Fibroblast of skin of back (primary cell): ENCODE measurements at places on chromosomes 7 and 10.
A peak's percentile ranks its signal among the peaks of the same experiment; 100 is the strongest.

GRCh38 chr7:1749351-1749863 lies 79.3 kb downstream of the ELFN1 start:
- no peak for DNase-seq

- DNase-seq: no peak
These were observed 215.4 kb upstream of the LRGUK start for GRCh38 chr7:133911724-133912123.

GRCh38 chr10:86362129-86362527 lies 4.5 kb downstream of the GRID1 start:
- no peak for DNase-seq

- DNase-seq: no peak
These were observed 17.8 kb downstream of the USP6NL start for GRCh38 chr10:11593612-11594011.

DNA sequence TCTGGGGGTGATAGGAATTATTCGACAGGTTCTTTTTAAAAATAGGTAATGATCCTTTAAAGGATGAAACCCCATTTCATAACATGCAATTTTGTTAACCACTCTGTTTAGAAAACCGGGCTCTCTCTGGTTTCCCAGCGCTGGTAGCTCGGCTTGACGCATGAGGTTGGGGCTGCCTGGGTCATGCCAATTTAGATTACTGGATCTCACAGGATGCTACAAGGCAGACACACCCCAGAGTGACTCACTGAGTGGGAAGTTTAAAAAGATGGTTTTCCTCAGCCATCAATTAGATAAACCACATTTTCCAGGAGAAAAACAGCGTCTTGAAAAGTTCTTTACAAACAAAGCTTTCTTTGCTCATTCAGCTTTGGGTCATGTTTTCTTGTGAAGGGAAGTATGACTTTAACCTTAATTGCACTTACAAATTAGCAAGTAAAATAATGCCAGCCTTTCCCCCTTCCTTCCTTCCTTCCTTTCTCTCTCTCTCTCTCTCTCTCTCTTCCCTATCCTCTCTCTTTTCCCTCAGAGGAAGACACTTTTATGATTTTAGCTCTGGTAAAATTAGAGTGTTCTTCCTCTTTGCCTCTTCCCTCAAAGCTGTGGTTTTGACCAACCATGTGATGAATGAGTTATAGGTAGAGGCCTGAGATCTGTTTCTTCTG lies 99.8 kb downstream of the EPDR1 start:
- DNase-seq: peak; percentile 9

- DNase-seq: no peak
These were observed 727 bp downstream of the RET start for GRCh38 chr10:43077421-43078171.

DNA sequence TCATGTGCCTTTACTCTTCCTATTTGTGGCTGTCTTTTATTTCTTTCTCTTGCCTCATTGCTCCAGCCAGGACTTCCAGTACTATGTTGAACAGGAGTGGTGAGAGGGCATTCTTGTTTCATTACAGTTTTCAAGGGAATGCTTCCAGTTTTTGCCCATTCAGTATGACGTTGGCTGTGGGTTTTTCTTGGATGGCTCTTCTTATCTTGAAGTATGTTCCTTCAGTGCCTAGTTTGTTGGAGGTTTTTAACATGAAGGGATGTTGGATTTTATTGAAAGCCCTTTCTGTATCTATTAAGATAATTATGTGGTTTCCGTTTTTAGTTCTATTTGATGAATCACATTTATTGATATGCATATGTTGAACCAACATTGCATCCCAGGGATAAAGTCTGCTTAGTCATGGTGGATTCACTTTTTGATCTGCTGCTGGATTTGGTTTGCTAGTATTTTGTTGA lies 96.8 kb downstream of the GLCCI1 start:
- DNase-seq: peak; percentile 90

DNA sequence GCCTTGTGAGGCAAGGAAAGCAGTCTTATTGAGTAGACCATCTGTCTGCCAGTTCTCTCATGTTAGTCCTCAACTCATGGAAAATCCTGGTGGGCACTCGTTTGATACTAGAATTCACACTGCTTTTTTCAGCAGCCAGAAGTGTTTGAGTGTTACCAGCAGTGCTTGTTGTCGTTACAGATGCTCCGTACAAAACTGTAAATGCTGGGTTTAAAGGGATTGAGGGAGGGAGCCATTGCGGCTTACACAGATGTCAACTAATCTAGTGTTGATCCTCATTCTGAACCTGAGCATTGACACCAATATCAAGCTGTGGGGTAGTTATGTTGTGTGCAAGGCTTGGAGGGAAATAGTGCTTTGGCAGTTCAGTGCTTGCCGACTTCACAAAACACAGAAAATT lies 348.6 kb downstream of the AUTS2 start:
- no peak for DNase-seq

GRCh38 chr10:97291357-97292096 lies 910 bp downstream of the ARHGAP19 start:
- no peak for DNase-seq

DNA sequence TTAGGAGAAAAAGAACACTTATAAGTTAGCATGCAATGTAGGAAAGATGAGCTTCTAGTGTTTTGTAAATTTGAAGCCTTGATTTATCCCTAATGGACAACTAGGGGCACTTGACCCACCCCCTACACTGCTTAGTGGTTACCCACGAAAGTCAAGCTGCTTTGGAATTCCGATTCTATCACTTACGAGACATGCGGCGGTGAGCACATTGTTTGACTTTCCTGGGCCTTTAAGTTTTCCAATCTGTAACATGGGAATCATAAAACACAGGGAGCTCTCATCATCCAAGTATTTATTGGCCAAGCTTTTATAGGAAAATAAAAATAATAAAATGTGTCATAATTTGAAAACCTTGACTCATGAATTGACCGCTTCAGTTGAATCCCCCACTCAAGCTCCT lies 78.7 kb upstream of the PDK4 start:
- DNase-seq: no peak

DNA sequence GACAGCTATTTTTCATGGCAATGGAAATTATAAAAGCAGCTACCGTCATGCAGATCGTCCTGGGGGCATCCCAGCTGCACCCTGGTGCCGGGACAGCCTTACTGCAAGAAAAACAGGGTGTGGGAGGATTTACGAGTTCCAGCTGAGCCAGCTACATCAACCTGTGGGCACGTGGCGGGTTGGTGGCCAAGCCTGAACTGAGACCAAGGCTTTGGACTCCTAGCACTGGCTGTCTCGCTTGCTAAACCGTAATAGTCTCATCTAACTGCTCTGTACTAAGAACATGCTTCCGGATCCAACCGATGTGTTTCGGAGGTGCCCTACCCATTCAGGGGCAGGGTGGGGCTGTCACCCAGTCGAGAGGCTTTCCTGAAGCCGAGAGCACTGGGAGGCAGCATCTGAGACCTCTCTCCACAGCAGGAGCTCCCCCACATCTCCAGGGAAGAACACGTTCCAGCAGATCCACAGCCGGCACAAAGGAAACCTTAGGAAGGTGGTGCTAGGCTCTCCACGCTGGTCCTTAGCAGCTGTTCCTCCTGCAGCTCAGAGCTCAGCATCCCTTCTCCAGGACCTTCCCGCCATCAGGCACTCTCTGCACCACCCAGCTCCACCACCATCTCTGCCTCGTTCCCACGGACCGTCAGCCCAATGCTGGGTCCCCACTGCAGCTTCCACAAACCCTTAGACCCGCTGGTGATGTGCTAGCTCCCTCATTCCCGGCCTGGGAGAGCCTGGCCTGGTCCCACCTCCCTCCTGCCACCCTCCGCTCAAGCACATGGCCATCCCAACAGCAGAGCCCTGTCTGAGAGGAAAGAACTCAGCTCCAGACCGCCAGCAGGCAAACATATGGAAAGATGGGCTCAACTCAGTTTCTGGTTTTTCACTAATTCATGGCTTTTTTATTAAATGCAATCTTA lies 158.5 kb downstream of the PTPRN2 start:
- DNase-seq: no peak

- peak; percentile 43 for DNase-seq
These were observed 16.9 kb upstream of the PALD1 start for GRCh38 chr10:70461397-70462348.

GRCh38 chr10:3469639-3470020 lies 297.0 kb upstream of the PITRM1 start:
- DNase-seq: peak; percentile 60

- no peak for DNase-seq
These were observed 29.4 kb upstream of the HNRNPH3 start for GRCh38 chr10:68302503-68302823.

DNA sequence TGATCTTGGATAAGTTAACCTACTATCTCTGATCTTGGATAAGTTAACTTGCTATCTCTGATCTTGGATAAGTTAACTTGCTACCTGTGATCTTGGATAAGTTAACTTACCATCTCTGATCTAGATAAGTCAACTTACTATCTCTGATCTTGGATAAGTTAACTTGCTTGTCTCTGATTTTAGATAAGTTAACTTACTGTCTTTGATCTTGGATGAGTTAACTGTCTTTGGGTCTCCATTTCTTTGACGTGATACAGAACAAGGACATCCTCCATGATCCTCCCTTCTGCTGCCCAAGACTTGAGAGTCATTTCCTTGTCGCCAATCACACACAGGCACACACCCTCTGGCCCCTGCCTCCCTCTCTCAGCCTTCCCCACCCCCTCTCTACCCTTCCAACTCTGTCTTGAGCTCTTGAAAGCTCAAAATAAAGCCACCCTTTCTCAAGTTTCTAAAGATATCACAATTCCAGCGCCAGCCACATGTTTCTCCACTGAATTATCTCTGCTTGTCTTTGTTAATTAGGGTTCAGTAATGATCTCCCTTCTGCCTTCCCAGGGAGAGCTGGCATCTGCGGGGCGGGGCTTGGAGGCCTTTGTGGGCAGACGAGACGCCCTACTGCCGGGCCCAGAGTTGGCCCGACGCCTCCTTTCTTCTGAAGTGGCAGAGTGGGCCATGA lies 85.1 kb upstream of the GTF2I start:
- DNase-seq: no peak

GRCh38 chr7:12494687-12495024 lies 75.9 kb upstream of the SCIN start:
- DNase-seq: no peak

GRCh38 chr7:148095066-148095465 lies 495.5 kb upstream of the C7orf33 start:
- no peak for DNase-seq

GRCh38 chr10:86387178-86387794 lies 20.7 kb upstream of the GRID1 start:
- DNase-seq: no peak

- DNase-seq: no peak
These were observed 162.8 kb downstream of the CYP26A1 start for GRCh38 chr10:93236393-93237040.

DNA sequence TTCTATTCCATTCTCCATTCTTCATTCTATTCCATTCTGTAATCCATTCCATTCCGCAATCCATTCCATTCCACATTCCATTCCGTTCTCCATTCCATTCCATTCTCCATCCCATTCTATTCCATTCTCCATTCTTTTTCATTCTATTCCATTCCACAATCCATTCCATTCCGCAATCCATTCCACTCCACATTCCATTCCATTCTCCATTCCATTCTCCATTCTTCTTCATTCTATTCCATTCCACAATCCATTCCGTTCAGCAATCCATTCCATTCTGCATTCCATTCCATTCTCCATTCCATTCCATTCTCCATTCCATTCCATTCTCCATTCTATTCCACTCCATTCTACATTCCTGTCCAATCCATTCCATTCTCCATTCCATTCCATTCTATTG lies 85.2 kb downstream of the NSUN6 start:
- DNase-seq: no peak

- no peak for DNase-seq
These were observed 4.0 kb downstream of the SKAP2 start for GRCh38 chr7:26860361-26860760.

DNA sequence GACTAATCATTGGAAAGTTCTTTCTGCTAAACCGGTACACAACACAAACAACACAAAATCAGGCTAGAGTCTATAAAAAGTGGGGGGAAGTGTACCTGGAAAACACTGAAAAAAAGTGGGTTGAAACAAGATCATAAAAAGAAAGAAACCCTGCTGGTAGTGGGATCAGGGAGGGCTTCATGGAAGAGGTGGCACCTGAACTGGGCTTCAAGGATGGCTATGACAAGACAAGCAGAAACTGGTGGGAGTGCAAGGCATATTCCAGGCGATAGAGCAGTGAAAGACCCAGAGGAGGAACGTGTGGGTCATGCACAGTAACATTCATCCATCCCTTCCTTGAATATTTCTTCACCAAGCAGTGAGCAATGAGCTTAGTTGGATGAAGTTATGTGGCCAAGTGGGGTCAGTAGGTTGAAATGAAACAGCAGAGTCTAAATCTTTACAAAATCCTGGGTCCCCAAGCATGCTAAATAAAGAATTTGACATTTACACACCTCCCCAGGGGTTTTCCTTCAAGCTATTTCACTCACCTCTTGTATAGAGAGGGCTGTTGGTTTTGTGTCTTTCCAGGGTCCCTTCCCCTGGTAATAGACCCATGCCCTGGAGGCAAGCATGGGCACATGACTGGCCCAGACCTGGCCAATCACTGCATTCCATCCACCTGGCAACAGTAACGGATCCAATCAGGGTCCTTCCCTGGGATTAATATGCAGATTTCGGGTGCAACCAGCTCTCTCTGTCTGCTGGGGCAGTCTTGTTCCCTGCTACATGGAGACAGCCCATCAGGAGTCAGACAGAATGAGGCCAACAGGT lies 38.2 kb downstream of the SPOCK2 start:
- no peak for DNase-seq

DNA sequence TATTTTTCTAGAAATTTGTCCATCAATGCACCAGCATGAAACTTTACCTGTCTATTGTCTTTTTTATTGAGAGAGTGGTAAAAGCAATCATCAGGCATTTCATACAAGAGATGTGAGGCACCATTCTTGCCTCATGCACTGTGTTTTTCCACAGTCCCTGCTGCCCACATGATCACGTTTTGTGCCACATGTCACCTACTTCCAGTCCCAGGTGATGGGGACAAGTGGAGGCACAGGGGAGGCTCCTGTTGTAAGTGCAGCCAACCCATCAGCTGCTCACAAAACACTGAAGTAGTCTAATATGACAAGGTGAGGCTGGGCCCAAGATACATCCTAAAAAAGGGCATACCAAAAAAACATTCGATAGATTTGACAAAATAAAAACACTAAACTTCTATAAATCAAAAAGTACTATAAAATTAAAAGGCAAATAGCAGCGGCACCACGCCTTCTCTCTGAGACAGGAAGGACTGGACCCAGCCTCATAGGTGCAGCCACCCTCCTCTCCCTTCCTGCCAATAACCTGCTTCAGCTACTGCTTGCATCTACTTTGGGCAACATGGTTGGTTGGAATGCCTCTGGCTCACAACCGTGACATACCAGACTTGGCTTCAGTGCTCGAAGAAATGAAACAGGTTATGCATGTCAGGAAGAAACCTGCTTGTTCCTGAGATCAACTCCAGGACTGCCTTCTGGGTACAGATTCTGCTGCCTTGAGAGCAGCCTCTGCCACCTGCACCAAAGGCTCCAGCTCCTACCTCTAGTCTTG lies 2.3 kb downstream of the ZC3HAV1L start:
- no peak for DNase-seq

DNA sequence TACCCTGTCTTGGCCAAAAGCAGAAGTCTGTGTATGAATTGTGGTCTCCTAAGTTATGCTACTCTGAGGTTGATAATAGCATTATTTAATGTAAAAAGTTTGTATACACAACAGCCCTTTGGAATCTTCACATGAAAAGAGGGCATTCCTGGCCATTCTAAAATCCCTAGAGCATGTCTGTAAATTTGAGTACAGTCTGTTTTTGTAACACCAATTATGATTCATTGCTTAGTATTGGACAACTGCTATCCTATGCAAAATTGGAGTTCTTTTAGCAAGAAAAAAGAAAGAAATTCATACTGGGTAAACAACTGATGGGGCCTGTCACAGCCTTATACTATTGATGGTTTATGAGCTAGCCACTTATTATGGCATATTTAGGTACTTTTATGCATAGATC lies 10.2 kb downstream of the CUTC start:
- DNase-seq: peak; percentile 63

- DNase-seq: peak; percentile 91
These were observed 13.2 kb downstream of the LAMB1 start for GRCh38 chr7:107989618-107990373.
